ENCODE measurements at places on chromosomes 11 and 22.

DNA sequence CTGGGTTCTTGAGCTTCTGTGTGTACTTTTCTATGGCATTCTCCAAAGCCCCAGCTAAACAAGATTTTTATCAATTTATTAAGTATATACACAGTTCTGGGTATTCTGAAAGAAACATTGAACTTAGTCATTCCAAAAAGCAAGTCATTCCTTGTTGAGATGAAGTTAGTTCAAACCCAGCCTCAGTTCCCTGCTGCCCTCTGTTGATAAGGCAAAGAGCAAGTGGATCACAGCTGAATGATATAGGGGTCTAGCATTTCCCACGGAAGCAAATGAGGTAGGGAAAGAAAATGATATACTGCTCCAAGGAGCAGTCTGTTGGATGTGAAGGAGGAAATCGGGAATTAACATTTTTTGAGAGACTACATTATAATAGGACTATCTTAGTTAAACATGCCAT lies 841.8 kb upstream of the TENM4 start:
- no peak for DNase-seq

GRCh38 chr22:38487946-38488345 lies 18.2 kb downstream of the DDX17 start:
- no peak for DNase-seq

DNA sequence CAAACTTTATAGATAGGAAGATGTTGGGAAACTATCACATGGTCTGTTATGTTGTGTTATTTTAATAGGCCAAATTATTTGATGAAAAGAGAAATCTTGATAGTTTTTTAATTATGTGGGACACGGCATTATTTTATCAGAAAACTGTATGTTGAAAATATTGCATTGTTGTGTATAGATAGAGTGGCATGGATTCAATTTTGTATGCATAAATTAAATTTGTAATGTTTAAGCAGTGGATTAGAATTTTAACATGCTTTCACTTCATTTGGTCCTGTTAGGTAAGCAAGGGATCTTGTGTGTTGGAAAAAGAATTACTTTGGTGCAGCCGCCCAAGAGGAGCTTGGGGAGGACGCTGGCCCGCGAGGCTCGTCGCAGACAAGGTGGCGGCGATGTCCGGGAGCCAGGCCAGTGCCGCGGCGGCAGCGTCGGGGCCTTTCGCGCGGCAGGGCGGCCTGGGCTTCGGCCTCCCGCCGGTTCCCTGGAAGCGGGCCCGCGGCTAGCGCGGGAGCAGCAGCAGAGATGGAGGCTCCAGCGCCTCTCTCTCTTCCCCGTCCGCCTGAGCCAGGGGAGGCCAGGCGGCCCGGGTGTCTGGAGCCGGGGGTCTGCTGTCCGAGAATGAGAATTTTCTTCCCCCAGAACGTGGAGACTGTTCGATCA lies 82.7 kb downstream of the GGT1 start:
- no peak for DNase-seq

DNA sequence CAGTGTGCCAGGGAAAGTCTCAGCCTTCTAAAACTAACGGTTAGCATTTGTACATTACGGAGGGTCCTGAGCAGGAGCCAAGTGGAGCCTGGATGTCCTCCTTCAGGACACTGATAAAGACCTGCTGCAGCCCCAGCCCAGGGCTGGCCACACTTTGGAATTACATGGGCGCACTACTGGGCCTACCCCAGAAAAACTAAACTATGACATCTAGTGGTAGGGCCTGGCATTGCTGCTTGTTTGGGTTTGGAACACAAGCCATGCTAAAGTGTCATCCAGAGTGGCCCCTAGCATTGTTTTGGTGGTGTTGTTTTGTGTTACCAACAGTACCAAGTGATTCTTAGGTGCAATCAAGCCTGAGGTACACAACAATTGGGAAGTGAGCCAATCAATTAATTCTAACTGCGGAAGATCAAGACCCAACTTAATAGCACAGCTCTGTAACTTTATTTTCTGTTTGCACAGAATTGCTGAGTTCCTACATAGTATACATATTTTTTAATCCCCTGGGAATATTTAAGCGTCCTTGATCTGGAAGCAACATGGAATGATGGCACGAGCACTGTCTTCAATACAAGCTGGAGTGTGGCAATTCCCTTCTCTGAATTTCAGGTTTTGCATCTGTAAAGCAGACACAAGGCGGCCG lies 340.7 kb downstream of the LARGE1 start:
- peak; percentile 19 for DNase-seq

GRCh38 chr11:61956191-61957020 lies 6.3 kb downstream of the BEST1 start:
- peak; percentile 13 for DNase-seq

GRCh38 chr11:18171377-18172000 lies 1.1 kb upstream of the MRGPRX4 start:
- DNase-seq, result no peak

- no peak for DNase-seq
These were observed 80.1 kb upstream of the E2F8 start for GRCh38 chr11:19320827-19321226.

DNA sequence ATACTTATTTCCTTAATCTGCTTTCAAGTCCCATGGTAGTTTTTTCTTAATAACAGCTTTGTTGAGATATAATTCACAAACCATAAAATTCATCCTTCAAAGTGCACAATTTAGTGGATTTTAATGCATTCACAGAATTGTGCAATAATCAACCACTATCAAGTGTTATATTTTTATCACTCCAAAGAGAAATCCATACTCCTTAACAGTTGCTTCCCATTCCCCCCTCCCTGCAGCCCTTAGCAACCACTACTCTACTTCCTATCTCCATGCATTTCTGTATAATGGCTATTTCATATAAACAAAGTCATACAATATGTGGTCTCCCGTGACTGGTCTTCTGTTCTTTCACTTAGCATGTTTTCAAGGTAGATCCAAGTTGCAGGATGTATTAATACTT lies 18.8 kb upstream of the NUP50 start:
- DNase-seq, result no peak

DNA sequence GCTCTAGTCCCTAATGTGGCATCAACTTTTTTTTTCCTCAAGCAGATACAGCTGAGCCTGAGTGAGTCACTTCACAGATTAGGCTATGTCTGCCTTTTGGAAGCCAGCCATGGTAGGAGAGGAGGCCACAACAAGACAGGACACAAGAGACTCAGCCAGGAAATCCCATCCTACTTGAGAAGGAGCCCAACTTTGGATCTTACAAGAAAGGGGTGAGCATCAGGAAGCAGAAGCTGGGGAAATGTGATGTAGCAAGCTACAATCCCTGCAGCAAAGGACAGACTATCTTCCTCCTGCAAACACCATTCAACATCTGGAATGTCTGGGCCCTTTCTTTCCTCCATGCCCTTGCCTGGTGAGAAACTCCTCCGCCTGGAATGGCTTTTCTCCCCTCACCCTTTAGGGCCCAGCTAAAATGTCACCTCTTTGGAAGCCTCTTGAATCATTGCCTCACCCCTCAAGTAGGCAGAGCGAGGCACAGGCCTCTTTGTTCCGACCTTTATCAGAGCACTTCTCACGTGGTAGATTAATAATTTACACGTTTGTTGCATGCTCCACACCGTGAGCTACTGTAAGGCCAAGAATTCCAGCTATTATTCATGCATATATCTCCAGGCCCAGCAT lies 156.4 kb upstream of the PITPNB start:
- no peak for DNase-seq

- no peak for DNase-seq
These were observed 22.1 kb downstream of the CD44 start for GRCh38 chr11:35160902-35161597.

GRCh38 chr11:3002351-3002861 lies 10.3 kb upstream of the NAP1L4 start:
- no peak for DNase-seq
